ENCODE measurements at places on chromosomes 7 and 10.

GRCh38 chr7:127598318-127598717 is 4.8 kb downstream of the FSCN3 start:
- no peak for DNase-seq

DNA sequence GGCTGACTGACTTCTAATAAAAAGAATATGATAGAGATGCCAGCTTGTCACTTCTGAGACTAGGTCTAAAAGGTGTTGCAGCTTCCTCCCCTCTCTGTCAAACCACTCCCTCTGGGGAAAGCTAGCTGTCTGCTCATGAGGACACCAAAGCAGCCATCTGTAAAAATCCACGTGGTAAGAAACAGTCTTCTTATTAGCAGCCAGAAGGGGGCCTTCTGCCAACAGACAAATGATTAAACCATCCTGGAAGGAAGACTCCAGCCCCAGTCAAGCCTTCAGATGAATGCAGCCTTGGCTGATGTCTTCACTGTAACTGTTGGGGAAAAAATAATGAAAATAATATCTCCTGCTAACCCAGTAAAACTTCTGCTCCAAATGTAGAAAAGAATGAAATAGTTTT is 41.9 kb upstream of the DAGLB start:
- no peak for DNase-seq

DNA sequence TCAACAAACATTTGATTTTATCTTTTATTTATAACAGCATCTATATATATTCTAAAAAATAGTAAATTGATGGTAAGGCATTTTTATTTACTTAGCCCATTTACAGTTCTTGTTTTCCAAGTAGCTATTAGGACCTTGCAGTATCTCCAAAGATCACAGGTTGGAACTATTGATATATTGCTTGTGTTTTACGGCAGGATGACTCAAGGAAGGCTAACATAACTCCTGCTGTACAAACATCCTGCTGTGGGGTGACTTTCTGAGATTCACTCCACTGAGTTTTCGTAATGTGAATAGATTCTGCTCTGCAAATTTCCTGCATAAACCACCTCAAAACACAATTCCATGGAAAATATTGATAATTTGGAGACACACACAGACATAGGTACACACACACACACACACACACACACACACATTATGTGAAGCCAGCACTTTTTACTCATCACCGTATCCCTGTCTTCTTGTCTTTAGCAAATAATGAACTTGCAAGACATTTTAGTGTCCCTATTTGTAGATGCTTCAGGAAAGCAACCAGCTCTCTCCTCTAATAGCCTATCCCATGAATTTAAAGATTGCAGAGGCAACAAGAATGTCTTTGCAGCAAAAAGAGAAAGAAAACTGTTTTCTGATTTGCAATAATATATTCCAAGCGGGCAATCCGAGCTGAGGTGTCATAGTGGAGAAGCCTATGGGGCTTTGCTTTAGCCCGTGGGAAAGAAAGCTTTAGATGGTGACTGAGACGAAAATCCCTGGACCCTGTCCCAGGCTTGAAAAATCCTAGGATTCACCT is 722 bp downstream of the AGR2 start:
- DNase-seq: no peak

- no peak for DNase-seq
Measured at GRCh38 chr10:48836605-48837004, 103.0 kb downstream of the LRRC18 start.

DNA sequence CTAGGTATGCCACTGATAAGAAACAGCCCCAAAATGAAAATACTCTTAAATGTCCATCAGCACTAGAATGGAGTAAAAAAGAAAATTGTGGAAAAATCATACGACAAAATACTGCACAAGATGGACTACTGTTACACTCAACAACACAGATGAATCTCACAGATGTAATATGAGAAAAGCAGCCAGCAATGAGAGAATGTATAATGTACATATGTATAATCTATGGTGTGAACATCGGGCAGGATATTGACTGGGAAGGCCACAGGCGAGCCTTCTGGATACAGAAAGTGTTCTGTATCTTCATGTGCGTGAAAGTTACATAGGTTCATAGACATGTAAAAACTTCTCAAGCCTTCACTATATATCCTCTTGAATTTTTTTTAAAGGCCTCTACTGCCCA is 212.6 kb downstream of the PARD3 start:
- DNase-seq: no peak

DNA sequence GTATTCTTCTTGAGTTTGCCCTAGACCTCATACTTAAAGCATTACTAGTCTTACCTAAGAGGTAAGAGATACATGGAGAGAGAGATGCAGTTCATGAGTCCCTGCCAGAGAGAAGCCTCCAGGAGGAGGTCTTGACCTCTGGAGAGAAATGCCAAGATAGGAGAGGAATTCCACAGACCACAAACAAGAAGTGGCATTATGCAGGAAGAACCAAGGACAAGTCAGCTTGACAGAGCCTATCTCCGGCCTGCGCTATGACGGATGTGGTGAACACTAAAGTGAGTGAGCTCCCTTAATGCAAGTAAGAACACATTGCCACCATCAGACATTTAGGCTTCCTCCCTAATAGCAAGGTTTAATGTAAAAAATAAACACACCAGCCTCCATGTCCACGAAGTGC is 27.9 kb upstream of the COL1A2 start:
- no peak for DNase-seq

DNA sequence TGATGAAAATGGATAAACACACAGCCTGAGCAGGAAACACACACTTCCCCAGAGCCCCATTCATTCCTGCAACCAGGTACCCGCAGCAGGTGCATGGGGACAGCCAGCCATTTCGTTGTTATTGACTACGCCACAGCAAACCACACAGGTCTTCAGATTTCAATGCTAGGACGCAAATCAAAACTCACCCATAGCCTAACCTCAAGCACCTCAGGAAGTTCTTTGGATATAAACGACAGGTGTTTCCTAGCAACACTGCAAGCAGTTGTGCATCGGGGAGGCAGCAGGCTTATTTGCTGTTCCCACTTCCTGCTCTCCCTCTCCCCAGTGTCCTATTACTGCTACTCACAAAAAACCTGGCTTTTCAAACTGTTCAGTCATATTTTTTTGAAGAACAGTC is 176.5 kb upstream of the FRMD4A start:
- DNase-seq: no peak

DNA sequence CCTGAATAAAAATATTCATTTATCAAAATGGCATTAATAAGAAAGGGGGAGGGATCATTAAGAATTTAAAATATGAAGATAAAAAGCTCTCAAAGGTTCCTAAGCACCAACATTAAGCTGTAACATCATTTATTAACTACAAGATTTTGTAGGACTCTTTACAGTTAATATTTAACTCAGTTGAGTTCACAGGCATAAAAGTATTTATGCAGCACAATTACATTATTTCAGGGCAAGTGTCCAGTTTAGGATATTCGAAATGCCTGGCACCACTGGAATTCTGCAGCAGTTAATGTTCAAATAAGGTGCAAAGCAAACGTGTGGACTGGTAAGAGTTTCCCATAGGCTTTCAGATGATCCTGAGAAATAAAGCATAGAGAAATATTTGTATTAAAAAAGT is 30.5 kb downstream of the NPS start:
- no peak for DNase-seq

Measured in GM12892 (cell line).